ENCODE measurements at places on chromosomes 3 and 15. TPM values are rescaled to one million over a fixed set of nuclear protein-coding genes. Genes with fewer than 3 reads are reported as not detected.

GRCh38 chr3:149968216-149968615 is 2.5 kb downstream of the PFN2 start:
- DNase-seq, result no peak

GOLGA8S gene
- 3.8 TPM for total RNA-seq

GRCh38 chr3:143237077-143237627 is 117.6 kb downstream of the CHST2 start:
- DNase-seq, result no peak

SLC22A13 gene
- total RNA-seq, result 1.8 TPM

HRG gene
- total RNA-seq, result not detected

- DNase-seq, result no peak
These were observed 80.1 kb downstream of the EBLN2 start for GRCh38 chr3:73141525-73141924.

- DNase-seq, result no peak
These were observed 228.7 kb downstream of the WDR72 start for GRCh38 chr15:53530761-53531160.

DNA sequence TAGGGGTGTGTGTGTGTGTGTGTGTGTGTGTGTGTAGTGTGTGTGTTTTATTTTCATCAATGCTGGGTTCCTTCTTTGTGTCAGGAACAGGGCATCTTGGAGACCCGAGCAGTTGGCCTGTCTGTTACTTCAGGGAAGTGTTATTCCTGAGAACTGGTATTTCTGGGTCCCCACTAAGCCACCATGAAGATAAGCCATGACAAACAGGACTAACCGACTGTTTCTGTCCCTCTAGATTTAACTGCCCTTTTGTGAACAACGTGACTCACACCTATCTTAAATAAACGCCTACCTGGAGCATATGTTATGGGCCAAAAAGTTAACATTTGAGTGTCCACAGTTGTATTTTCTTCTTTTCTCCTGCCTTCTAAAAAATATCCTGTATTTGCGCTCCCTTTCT is 19.5 kb downstream of the SIDT1 start:
- DNase-seq, result no peak

DNA sequence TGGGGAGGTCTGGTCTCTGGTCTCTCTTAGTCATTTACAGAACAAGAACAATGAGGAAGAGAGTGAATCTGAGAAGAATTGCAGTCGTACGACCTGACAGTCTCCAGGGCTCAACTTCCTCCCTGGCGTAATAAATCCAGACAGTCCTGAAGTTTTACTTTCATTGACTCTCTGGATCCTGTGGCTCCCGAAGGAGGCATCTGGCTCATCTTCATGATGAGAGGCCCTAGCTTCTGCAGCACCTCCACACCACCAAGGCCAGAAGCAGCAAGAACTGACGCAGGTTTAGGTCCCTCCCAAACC is 11.8 kb upstream of the CYFIP1 start:
- no peak for DNase-seq

ACP3 gene
- total RNA-seq, result not detected

- no peak for DNase-seq
These were observed at the start of gene RBP2 for GRCh38 chr3:139476348-139476747. Gene RBP2, minus strand, starts transcription at chr3:139476516. Its CDS starts 57 bp downstream, at chr3:139476459.

GRCh38 chr15:32646291-32646690 is 4.8 kb downstream of the SCG5 start:
- no peak for DNase-seq

DNA sequence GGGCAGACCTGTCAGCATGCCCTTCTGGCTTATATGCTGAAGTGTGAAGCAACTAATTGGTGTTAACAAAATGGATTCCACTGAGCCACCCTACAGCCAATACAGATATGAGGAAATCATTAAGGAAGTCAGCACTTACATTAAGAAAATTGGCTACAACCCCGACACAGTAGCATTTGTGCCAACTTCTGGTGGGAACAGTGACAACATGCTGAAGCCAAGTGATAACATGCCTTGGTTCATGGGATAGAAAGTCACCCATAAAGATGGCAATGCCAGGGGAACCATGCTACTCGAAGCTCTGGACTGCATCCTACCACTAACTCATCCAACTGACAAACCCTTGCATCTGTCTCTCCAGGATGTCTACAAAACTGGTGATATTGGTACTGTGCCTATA is 9.4 kb downstream of the PIK3CB start:
- no peak for DNase-seq

IFT122 gene
- 27.4 TPM for total RNA-seq

DNA sequence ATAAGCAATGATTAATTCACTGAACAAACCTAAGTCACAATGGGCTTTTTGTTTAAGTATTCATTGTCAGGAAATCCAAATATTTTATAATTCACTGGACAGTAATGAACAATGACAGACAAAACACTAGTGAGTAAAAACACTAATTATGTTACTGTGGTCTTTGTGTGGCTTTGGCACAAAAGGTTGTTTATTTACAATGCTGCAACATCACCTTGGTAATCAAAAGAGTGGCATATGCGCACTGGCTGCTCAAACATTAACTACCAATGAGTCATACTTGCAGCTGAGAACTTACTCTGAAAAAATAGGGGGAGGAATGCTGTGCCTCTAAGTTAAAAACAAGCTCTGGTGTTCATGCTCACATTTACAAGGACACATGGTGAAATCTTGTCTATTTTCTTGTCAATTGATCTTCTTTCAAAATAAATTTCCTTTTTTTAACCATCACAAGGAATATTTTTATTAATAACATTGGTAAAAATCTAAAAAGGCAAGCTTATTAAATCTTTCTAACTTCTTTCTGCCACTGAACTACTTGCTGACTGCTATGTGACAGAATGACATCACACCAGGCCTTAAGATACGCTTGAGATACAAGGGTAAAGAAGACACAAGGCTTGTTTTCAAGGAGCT is 85.2 kb upstream of the PPIB start:
- no peak for DNase-seq

DNA sequence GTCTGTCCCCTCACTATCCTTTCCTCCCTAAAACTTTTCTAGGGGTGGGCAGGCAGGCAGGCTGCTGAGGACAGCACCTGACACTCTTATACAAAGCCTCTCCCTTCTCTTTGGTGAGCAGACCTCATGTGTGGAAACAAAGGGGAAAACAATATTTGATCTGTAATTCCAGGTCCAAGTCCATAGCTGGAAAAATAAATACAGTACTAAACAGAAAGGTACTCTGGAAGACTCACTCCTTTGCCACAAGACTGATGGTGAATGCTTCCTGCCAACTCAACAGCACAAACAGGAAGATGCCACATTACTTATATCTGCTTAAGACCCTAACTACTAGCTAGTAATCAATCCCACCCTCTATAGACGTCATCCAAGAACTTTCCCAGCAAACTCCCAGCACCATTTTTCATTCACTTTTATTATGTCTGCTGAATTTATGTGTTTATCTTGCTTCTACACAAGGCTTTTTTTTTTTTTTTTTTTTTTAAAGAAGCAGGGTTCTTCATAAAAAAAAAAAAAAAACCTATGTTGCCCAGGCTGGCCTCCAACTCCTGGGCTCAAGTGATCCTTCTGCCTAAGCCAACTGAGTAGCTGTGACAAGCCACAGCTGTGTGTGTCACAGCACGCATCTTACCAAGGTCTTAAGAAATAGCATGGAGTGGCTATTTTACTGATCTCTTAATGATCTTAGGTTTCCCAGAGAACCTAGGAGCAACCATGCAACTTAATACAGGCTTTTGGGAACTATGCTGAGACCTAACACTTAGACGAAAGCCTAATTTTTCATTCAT is 44.2 kb upstream of the CSPG5 start:
- no peak for DNase-seq

EIF2B5 gene
- 91.9 TPM for total RNA-seq

RTP3 gene
- total RNA-seq, result not detected

- no peak for DNase-seq
These were observed 32.8 kb upstream of the LEKR1 start for GRCh38 chr3:156793400-156793799.

DNA sequence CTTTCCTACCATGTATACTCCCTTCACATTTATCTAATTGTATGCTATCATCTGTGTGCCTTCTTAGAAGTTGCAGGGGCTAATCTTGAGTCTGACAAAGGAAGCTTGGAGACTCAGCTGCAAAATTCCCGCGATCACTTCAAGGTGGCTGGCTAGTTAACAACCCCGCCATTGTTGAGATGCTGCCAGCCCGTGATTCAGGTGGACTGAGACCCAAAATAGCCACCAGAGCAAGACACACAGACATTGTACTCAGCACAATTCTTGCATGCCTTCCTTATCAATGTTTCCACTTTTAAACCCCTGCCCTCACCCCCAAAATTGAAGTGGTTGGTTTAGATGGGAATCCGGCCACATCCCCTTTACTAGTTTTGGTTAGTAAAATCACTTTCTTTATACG is 225.8 kb upstream of the ZNF717 start:
- no peak for DNase-seq

DNA sequence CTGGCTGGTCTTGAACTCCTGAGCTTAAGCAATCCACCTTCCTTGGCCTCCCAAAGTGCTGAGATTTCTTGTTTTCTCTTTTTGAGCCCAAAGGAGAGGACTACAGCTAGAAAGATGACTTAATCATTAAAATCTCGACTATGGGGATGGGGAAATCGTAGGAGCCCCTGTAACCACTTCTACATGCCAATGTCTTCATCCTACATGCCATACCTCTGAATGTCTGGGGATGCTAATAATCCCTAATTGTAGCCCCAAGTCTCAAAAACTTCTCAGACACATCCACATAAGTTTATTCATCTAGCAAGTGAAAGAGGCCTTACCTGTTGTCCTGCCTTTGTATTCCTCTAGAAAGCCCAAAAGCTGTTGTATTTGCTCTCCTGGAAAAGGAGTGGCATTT is 3.7 kb upstream of the RHOV start:
- DNase-seq, result no peak

DNA sequence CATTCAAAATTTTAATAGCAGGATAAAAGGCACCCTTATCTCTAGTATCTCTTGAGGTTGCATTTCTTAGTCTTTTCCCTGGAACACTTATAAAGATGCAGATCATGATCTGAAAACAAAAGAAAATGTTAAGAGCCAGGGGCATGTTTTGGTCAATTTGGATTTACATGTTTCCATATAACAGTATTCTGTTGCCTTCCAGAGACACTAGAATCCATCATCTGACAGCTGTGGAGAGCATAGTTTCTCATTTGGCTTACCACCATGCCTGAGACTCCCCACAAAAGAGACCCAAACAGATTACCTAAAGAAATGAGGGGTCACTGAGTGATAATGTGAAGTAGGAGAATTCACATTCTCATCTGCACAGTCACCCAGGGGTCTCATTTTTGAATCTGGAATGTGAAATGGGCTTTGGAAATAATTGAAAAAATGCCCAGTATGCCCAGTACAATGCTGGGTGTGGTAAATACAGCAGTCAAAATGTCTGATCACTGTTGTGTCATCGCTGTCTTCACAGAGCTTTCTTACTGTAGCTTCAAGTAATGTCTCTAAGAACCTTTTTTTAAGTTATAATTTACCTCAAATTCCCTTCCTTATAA is 79.9 kb upstream of the ZBTB20 start:
- DNase-seq, result no peak

GRCh38 chr15:66723826-66724731 is 22.0 kb downstream of the SMAD6 start:
- no peak for DNase-seq

GRCh38 chr3:159458982-159459381 is 529.7 kb upstream of the IL12A start:
- DNase-seq, result no peak

DNA sequence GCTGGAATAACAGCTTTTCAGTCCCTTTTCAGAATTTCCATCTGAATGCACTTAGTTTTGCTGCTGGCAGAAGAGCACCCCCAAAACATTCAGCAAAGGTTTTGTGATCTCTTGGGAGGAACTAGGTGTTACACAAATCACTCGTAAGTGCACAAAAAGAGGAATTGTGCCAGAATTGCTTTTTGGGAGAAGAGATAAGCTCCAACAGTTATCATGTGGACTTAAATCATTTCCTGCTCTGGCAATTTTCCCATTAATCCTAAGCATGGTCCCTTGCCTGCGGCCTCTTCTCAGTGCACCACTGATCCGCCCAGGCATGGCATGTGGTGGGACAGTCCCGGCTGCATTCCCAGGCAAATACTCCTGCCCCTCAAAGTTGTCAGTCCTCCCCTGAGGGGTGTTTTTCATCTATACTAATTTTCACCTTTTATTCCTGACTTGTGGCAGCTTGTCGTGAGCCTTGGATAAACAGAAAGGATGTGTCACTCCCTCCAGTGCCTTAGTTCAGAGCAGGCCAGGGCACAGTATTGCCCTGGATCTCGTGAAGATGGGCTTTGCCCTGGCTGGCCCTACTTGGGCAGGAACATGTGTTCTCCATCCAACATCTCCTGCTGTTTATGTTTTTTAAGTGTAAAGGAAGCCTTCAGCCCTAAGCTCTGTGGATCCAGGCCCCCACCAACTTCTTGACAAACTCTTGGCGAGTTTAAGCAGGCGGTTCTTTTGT is 44.6 kb upstream of the VILL start:
- DNase-seq, result no peak

DNA sequence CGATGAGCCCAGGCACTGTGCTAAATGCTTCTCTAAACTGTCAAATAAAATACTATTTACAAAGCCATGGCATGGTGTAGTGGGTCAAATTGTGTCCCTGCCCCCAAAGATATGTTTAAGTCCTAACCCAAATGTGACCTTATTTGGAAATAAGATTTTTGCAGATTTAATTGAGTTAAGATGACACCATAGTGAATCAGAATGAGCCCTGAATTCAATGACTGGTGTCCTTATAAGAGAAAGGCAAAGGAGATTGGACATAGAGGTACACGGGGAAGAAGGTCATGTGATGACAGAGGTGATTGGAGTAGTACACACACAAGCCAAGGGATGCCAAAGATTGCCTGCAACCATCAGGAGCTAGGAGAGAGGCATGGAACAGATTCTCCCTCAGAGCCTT is 121.6 kb upstream of the VEPH1 start:
- DNase-seq, result no peak

- no peak for DNase-seq
These were observed 25.0 kb downstream of the TCAIM start for GRCh38 chr3:44363591-44363990.

- no peak for DNase-seq
These were observed 44.5 kb downstream of the CTDSPL start for GRCh38 chr3:37905987-37906674.

- DNase-seq, result no peak
These were observed 398.1 kb downstream of the NR2F2 start for GRCh38 chr15:96728591-96728990.

- DNase-seq, result no peak
These were observed 344.7 kb downstream of the NEK10 start for GRCh38 chr3:27024493-27024892.

MUC20 gene
- 3.5 TPM for total RNA-seq

GRCh38 chr3:45819543-45819942 is 22.4 kb downstream of the LZTFL1 start:
- no peak for DNase-seq

- DNase-seq, result no peak
These were observed 254.3 kb downstream of the THRB start for GRCh38 chr3:24240306-24240705.

DNA sequence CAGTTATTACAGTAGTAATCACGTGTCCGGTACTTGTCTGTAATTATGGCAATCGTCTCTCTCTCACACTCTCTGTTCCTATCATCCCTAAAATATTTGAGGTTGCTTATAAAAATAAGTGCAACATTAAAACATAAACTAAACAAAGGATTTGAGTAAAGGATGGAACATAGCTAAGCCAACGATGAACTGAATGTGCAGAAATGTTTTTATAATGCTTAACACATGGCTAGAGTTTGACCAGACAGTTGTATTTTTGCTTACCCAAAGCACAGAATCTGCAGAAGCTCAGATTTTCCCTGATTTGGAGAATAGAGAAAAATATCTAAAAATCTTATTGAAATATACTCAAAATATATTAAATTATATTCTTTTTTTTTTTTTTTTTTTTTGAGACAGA is 1030.9 kb downstream of the NAALADL2 start:
- DNase-seq, result no peak

- no peak for DNase-seq
These were observed 342.1 kb downstream of the TIGIT start for GRCh38 chr3:114635878-114636277.

Measured in natural killer cell treated with Interleukin-12 subunit alpha and Interleukin-12 subunit beta and Interleukin-15 and Interleukin-18, amount 100 ng/mL, for 72 hours (primary cell).